CD4-positive, alpha-beta T cell treated with Interleukin-12 subunit alpha and Interleukin-12 subunit beta, for 1 hour (primary cell): ENCODE measurements at places on chromosomes 4 and X.

DNA sequence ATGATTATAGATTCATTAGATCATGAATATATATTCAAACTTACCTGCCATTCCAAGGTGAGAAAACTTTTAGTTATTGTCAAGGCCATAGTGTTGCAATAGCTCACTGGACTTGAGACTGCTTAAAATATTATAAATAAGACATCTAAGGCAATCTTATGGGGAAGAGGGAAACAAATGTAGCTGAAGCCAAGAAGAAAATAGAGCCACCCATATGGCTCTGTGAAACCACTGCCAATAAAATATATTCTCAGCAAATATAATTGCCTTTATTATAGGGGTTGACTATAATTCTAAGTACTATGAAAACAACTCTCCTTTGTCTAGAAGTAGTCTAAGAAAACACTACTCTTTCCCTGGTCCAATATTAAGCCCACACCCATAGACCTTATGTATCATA, 938.5 kb downstream of the FSTL5 start:
- no peak for DNase-seq

DNA sequence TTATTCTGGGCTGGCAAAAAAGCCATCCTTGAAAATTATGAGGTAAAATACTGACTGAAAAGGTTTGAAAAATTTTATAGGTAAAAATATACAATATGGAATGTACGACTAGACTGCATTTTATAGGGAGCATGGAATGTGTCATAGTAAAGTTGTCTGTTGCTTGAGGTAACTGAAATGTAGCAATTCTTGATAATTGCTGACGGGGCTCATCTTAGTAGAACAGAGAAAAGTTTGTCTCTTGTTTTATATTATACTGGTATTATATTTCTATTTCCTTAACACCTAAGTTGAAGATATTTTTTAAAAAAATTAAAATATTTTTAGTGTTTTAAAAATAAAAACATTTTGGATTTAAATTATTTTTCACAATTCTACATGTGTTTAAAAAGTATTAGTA, 11.0 kb downstream of the GRIA2 start:
- no peak for DNase-seq

DNA sequence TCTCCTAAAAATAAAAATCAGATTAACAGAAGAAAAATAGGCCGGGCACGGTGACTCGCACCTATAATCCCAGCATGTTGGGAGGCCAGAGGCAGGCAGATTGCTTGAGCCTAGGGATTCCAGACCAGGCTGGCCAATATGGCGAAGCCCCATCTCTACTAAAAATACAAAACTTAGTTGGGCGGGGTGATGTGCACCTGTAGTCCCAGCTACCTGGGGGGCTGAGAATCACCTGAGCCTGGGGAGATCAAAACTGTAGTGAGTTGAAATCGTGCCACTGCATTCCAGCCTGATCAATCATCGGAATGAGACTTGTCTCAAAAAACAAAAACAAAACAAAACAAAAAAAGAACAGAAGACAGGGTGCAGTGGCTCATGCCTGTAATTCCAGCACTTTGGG, 32.8 kb upstream of the NOCT start:
- no peak for DNase-seq

DNA sequence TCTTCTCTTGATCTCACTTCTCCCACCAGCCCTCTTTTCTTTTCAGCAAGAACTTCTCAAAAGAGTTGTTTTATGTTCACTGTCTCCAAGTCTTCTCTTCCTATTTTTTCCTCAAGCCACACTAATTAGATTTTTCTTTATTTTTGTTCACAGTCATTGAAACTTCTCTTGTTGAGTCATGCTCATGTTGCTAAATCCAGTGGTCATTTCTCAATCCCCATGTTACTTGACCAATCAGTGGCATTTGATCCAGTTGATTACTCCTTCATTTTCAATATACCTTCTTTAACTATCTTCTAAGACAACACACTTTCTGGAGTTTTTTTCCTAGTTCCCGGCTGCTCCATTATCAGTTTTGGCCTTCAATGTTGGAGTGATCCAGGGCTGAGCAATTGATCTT, 103.1 kb upstream of the LSM6 start:
- no peak for DNase-seq

GRCh38 chr4:6201580-6202091, 1.3 kb upstream of the JAKMIP1 start:
- peak; percentile 55 for DNase-seq

GRCh38 chr4:2595952-2596552, 59.6 kb downstream of the FAM193A start:
- DNase-seq: no peak

DNA sequence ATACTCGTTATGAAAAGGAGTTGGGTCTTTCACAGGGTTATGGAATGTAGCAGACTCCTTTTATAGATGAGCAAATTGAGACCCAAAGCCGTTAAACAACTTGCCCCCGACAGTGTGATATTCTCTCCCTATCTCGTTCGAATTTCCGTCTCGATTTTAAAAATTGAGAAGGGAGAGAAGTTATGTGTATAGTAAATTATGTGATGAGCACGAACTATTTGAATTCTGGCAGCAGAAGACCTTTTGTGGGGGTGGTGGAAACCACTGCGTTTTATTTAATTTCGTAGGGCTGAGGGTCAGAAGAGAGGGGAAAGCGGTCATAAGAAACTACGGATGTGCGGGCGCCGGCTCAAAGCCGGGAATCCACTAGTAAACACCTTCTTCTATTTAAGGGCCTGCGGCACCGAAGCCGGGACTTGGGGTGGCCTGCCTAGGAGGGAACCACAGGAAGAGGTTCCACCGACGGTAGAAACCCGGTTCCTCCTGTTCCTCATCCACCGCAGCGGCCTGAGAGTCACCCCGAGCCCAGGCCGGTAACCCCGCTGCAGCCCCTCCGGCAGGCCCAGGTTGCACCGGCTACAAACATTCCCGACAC, 1.5 kb upstream of the DDX3X start:
- DNase-seq: no peak

DNA sequence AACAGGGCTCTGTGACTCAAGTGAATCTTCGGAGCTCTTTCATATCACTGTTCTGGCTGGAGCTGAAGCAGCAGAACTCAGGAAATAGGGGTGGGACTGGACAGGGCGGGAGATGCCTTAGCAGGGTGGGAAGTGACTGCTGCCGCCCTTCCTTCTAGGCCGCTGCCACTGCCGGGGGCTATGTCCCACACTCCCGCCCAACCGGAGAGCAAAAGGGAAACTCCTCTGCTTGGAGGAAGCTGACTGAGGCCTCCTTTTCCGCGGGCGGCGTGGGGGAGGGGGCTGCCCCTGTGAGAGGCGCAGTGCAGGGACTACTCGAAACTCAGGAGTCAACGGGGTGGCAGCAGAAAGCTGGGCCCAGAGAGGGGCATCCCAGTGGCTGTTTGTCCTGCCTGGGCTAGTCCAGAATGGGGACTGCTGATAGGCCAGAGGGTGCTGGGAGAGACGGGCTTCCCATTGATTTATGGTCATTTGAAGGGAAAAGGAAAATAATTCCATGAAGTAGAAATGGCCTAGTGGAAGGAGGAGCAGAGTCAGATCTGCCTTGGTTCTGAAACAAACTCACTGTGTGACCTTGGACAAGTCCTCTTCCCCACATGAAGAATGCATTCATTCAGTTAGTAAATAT, 36.9 kb downstream of the STARD8 start:
- DNase-seq: no peak

DNA sequence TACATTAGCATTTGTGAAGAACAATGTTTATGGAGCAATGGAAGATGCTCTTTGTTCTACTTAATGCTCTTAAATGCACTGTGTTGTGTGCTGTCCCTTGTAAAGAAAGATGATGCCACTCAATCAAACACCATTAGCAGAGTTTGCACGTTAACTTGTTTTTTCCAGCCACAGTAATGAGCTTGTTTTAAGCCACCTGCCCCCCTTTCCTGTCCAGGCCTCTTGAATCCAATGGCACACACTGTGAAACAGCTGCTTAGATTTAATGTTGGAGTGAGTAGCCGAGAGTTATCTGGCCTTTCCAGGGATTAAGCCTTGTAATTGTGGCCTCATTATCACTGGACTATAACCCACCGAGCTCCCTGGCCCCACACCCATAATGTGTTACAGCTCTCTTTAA, 86.0 kb downstream of the PAK3 start:
- DNase-seq: no peak

GRCh38 chrX:109952050-109952449, 50.9 kb upstream of the TMEM164 start:
- no peak for DNase-seq

GRCh38 chr4:40515037-40515397, 114.6 kb downstream of the RBM47 start:
- no peak for DNase-seq

DNA sequence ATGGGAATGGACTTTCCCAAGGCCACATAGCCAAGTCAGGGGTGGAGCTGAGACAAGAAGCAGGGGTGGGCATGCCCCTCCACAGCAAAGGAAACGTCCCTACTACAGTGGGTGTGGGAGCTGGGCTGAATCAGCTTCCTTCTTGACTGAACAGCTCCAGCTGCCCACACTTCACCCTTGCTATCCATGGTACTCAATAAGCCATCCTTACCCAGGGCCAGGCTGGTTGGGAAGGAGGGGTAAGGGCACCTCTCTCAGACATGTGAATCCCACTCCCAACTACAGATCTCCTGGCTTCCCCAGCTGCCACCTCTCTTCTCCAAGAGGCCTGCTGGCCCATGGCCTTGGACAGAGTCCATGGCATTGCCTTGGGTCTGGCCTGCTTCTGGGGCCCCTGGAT, 21.0 kb downstream of the LAS1L start:
- DNase-seq: no peak

DNA sequence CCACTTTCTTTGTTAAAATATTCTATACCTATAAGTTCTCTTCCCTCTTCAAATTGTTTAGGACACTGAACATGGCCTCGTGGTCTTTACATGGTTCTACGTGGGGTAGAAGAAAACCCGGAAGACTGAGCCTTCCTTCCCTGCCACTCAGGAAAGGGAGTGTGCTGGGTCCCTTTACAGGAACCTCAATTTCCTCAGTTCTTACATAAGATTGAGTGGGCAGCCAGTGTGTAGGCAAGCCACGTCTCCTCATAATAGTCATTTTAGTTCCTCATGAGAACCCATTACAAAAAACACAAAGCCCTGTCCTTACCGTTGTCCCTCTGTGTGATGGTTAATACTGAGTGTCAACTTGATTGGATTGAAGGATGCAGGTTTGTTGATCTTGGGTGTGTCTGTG, 28.7 kb upstream of the SMIM10L2A start:
- DNase-seq: no peak

- DNase-seq: no peak
Observed at GRCh38 chr4:39442998-39443397, 15.7 kb downstream of the RPL9 start.

DNA sequence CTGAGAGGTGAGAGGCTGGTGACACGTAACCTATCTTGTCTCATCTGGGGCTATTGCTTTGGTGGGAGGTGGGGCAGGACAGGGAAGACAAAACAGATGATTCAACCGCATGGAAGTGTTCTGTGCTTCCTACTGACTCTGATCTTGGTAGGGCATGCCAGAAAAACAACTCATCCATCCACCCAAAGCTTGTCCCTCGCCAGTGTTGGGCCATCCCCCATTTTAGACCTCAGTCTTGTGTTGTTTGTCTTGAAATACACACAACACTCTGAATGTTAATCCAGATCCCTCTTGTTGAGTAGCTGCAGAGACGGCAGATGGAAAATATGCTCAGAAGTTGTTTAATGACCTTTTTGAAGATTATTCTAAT, 377 bp downstream of the CHRNA9 start:
- no peak for DNase-seq

DNA sequence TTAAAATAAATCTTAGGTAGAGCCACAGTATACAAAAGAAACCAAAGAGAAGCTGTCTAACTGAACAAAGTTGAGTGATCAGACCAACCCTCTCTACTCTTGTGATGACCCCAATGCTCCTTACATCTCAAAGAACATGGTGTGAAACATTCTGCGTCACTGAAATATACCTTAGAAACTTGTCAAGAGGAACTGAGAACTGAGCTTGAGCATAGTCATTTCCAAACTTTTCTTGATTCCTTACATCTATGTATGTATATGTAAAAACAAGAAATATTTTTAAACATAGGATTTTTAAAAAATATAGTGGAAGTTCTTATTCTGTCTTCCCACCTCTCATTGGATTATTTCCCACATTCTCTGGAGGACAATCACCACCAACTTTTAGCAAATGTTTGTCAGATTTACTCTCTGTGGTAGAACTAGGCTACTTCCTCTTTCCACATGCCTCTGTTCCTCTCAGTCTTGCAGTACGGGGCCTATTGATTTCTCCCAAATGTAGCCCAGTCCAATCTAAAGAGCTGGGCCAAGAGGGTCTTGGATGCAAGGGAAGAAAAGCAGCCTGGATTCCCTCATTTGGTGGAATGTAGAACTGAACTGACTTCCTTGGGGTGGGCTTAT, 98.2 kb upstream of the HHIP start:
- no peak for DNase-seq

GRCh38 chrX:3522101-3522650, 175.7 kb upstream of the MXRA5 start:
- no peak for DNase-seq

GRCh38 chr4:83851261-83852084, 315.6 kb downstream of the GPAT3 start:
- DNase-seq: no peak

GRCh38 chr4:77801260-77801608, 17.9 kb downstream of the CNOT6L start:
- peak; percentile 44 for DNase-seq

DNA sequence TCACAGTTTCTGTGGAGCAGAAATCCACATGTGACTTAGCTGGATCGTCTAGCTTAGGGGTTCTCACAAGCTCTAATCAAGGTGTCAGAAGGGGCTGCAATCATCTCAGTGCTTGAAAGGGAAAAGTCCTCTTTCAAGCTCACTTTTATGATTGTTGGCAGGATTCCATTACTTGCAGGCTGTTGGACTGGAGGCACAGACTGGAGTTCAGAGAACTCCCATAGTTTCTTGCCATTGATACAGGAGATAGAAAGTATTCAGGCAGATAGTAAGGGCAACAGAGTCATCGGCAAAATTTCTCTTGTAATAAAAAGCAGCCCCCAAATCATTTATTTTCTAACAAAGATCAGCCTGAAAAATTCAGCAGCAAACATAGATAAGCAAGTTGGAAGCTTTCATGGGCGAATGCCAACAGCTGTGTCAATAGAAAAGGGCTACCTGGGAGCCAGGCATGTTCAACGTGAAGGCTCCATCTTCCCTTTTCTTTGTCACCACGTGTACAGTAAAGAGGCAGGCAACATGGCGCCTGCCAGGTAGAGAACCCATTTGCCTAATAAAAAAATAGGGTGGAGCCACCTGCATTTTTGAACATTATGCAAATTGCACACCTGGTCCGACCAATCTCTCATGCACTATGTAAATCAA, 64.4 kb downstream of the CXCL13 start:
- no peak for DNase-seq

DNA sequence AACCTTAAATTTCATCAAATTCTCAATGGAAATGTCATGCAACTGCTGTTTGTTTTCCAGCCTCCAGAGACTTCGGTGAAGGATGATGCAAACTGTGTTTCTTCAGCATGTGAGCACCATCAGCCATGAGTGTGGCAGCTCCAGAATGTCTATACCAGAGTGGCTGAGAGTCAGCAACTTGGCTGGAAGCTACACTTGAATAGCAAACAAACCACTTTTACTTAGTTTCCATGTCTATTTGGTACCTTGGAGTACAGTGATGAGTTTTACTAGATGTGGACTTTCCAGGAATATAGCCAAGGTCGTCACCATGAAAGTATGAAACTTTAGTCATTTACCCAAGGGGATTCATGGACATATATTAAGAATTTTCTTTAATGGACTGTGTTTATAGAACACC, 4.3 kb upstream of the IL21 start:
- DNase-seq: no peak
